SIG-M5 (cell line): ENCODE measurements at places on chromosomes 7 and 10.

GRCh38 chr10:48461623-48462481, 143.0 kb downstream of the ARHGAP22 start:
- DNase-seq: no peak

DNA sequence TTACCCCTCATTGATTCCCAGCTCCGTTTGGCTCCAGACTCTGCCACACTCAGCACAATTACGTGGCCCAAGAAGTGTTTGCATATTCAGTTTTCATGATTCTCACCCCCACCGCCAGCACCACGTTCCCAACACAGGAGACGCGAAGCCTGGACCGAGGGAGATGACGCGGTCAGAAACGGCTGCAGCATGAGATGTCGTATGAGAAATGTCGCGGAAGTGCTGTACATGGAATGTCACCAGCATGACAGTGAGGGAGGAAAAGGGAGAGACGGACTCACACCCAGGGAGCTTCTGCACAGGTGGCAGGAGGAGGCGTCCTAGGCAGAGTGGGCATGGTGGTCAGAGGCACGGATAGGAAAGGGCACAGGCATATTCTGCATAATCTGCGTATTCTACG, 188.3 kb downstream of the WDR37 start:
- no peak for DNase-seq

DNA sequence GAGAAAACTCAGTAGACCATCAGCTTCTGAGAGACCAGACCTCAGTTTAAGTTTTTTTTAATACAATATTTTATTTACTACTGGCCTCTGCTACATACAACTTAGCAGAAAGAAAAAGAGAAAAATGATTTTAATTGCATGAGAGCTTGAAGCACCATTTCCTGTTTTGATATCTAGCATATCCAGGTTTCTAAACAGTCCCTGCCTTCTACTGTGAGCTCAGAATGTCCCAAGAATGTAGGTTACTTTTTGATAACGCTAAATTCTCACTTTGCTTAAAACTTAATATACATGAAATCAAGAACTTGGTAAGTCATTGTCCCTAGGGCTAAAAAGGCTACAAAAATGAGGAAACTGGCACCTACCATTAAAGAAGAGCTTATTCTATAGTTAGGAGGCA, 7.0 kb downstream of the TMEM243 start:
- no peak for DNase-seq

DNA sequence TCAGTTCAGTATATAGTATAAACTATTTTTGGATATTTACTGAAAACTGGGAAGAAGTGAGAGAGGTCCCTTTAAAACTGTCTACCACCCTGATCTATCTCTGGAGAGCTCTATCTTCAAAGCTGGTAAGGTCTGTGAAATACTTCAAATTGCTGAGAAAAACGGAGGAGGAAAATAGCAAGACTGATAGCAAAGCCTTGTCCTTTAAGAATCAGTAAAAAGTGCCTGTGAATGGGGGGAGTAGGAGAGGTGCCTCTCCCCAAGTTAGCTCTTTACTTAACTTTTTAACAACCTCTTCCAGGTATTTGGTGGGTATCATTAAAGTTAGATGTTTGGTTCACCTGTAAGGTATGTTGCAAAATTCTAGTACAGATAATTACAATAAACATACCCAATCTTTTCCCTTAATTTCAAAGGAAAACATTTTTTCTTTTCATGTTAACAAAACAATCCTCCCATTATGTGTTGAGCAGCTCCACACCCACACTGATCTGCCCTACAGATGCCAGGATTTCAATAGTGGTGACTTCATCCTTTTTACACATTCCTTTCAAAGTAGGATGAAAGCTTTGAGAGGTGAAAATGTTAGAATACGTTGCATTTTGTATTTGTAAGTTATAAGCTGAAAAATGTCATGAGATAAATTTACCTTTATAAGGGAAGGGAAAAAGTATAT, 149.2 kb downstream of the CRPPA start:
- no peak for DNase-seq

DNA sequence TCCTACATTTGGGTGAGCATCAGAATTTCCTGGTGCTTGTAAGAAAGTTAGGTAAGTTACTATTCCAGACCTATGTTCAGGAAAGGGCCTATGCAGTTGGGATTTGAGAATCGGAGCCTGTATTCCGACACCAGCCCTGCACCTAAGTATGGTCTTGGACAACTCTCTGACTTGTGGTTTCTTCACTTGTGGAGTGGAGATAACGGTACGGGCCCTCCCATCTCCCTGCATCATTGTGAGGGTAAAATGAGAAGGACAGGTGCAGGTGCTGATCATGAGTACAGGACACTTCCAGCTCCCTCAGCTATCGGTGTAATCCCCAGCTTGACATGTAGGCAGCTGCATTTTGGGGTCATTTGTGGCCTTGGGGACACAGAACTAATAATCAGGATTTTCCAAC, 138.3 kb upstream of the NAMPT start:
- no peak for DNase-seq

DNA sequence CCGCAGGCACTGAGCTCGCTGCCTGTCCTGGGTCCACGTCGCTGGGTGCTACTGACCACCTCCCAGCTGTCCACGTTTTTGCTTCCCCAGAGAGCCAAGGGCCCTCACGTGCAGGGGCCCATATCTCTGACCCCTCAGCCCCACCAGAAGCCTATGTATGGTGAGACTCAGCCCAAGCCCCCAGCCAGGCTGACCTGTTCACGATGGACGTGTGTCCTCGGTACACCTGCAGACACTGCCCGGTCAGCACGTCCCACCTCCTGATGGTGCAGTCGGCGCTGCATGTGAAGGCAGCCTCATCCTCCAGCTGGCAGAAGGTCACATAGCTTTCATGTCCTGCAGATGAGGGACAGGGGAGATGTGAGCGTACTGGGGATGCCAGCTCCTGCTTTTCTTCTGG, 9.9 kb downstream of the WDR86 start:
- no peak for DNase-seq

- DNase-seq: no peak
Measured at GRCh38 chr7:140417456-140418155, 13.7 kb downstream of the RAB19 start.

DNA sequence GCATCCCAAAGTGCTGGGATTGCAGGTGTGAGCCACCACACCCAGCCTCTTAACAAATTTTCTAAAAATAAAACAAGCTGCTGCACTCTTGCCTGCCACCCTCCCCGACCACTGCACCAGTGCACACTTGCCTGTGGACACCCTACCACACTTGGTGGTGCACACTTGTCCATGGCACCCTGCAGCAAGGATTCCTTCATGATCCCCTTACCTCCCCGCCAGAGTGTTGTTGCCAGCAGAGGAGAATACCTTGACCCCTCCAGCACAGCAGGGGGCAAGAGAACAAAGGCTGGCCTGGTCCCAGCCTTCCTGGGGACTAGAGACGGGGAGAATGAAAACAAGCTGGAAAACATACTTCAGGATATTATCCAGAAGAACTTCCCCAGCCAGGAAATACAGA, 65.9 kb upstream of the KCND2 start:
- DNase-seq: no peak

- DNase-seq: no peak
Measured at GRCh38 chr10:74823791-74824183, 2.6 kb upstream of the KAT6B start.

GRCh38 chr7:36360244-36360643, 29.4 kb upstream of the ANLN start:
- no peak for DNase-seq

- DNase-seq: no peak
Measured at GRCh38 chr7:45924283-45924682, 3.2 kb upstream of the IGFBP3 start.

DNA sequence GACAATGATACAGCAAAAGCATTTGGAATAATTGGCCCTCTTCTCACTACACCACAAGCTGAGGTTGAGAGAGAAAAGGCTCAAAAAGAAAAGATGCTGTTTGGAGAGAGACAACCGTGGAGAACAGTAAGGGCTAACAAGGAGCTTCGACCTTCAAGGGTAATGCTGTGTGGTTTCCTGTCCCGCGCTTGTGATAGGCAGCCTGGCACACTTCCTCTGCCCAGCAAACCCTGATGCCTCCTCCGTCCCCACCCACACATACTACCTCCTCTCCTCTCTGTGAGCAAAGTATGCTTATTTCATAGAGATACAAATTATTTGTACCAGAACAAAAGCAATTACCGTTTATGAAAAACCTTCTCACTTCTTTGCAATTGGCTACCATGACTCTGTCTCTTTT, 755.4 kb downstream of the KCNMA1 start:
- no peak for DNase-seq

GRCh38 chr10:13678101-13678843, 91.5 kb downstream of the PRPF18 start:
- no peak for DNase-seq

DNA sequence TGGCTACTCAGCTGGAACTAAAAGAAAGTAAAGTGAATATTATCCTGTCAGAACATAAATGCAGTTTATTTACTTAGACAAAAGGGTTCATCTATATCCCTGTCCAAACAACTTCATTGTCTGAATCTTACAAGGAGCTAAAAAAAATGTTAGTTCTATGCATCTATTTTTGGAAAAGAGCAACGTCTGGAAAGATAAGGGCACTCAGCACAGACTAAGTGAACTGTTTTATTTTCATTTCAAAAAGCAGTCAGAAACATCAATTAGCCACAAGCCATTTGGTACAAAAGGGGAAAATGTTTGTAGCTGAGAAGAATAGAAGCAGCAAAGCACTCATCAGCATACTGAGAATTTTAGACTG, 245.5 kb downstream of the FOXP2 start:
- no peak for DNase-seq

- no peak for DNase-seq
Measured at GRCh38 chr10:61792097-61792716, 109.3 kb upstream of the ARID5B start.

DNA sequence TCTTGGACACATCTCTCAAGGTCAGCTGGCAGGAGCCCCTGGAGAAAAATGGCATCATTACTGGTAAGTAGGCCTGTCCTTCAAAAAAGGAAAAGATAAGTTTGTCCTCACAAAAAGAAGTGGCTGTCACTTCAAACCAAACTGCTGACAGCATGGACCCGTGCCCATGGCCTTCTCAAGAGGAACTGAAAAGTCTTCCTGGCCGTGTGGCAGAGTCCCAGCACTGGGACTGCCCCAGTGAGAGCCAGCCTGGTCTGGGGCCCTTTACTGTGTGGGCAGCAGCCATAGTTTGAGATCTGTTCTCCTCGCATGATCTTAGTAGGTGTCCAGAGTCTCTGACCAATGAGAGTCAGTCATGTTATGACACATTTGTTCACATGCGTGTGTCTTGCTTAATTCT, 614.2 kb upstream of the FOXK1 start:
- DNase-seq: no peak

DNA sequence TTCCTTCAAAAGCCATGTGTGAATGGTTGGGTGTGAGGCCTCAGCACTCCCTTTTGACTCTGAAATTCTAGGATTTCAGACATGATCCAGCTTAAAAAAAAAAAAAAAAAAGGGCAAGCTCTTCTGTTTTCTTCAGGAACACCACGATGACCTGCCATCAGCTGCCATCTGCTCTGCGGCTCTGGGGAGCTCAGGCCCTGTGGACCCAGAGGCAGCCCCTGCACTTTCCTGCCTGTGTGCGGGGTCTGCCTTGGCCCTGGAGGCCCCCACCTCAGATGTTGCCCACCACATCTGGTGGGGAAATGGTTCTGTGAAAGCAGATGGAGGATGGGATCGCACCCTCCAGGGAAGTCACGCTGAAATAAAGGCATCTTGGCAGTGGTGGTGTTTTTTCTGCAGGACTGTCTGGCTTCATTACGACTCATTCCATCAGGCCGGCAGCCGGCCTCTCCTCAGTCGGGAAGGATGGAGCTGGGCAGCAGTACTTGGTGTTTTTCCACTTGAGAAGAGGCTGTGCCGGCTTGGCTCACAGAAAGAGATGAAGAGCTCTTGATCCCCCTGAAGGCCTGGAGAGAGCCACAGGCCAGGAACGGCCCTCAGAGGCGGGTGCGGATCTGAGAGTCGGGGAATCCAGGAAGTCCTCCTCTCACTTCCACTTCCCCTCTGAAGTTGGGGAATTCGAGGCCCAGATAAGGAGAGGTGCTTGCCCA, 66.1 kb upstream of the AQP1 start:
- no peak for DNase-seq

DNA sequence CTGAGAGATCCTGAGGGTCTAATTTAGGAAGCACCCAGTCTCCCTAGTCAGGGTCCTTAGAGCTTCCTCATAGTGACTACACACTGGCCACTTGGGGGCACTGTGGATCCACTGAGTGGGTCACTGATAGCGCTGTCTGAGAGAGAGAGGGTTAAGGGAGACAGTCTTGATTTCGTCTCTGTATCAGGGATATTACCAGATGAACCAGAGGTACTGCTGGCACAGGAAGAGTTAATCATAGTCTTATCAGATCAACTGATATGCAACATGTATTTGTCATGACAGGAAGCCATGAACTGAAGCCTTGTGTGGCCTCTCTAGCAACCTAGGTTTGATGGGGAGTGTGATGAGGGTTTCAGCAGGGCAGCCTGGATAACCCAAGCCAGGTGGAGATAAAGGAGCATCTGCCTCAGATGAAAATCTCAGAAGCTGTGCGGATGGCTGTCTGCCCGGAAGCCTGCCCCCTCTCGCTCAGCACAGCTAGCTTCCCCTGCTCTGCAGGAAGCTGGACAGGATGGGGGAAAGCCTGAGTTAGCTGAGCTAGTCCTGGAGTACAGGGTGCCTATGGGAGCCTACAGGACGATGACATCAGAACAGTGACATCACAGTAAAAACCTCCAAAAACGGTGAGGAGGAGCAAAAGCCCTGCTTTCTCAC, 214.0 kb upstream of the PRSS1 start:
- DNase-seq: no peak

DNA sequence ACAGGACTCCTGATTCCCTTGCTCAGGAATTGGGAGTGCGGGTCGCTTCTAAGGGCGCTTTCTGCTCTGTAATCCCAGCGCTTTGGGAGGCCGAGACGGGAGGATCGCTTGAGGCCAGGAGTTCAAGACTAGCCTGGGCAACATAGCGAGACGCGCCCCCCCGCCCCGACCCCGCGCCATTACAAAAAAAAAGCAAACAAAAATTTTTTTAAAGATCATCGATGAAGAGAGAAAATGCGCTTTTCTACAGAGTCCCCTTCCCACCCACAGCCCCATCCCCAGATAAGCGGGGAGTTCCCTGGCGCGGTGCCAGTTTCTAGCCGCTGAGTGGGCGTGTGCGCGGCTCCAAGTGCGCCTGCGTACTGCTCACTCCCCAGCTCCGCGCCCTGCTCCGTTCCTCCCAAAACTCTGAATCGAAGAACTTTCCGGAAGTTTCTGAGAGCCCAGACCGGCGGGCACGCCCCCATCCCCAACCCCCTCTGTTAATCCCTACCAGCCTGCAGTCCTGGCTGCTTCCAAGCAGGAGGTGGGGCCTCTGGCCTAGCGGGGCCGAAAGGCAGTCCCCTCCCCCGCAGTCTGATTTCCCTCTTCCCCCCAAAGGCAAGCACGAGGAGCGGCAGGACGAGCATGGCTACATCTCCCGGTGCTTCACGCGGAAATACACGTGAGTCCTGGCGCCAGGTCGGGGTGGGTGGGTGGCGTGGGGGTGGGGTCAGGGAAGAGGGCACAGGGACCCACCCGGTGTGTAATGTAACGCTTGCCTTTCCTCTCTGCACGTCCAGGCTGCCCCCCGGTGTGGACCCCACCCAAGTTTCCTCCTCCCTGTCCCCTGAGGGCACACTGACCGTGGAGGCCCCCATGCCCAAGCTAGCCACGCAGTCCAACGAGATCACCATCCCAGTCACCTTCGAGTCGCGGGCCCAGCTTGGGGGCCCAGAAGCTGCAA, 1.0 kb downstream of the HSPB1 start:
- DNase-seq: peak; percentile 52

GRCh38 chr10:5810225-5810624, 3.0 kb downstream of the GDI2 start:
- DNase-seq: no peak
